CD4-positive, alpha-beta memory T cell (primary cell): ENCODE measurements at places on chromosomes 4 and X. TPM values are rescaled to one million over a fixed set of nuclear protein-coding genes. Genes with fewer than 3 reads are reported as not detected.

The MBNL3 gene
- 32.2 TPM for polyA plus RNA-seq

The TTC29 gene
- polyA plus RNA-seq, result not detected

The TIGD2 gene
- polyA plus RNA-seq, result 3.6 TPM

The F8 gene
- polyA plus RNA-seq, result 4.6 TPM

The SPANXN3 gene
- polyA plus RNA-seq, result not detected

The NAA11 gene
- not detected for polyA plus RNA-seq

The PDGFRA gene
- polyA plus RNA-seq, result not detected

The AMBN gene
- polyA plus RNA-seq, result not detected

The RTL9 gene
- not detected for polyA plus RNA-seq

The MED12 gene
- 18.7 TPM for polyA plus RNA-seq

The SRPX gene
- not detected for polyA plus RNA-seq

The USP17L12 gene
- not detected for polyA plus RNA-seq
